ENCODE measurements at places on chromosomes 4 and X.

GRCh38 chr4:149047368-149047767 is 605.2 kb upstream of the NR3C2 start:
- DNase-seq: no peak

- no peak for DNase-seq
Measured at GRCh38 chr4:101104312-101105052, 242.8 kb downstream of the PPP3CA start.

GRCh38 chrX:39555431-39555830 is 542.3 kb downstream of the BCOR start:
- no peak for DNase-seq

DNA sequence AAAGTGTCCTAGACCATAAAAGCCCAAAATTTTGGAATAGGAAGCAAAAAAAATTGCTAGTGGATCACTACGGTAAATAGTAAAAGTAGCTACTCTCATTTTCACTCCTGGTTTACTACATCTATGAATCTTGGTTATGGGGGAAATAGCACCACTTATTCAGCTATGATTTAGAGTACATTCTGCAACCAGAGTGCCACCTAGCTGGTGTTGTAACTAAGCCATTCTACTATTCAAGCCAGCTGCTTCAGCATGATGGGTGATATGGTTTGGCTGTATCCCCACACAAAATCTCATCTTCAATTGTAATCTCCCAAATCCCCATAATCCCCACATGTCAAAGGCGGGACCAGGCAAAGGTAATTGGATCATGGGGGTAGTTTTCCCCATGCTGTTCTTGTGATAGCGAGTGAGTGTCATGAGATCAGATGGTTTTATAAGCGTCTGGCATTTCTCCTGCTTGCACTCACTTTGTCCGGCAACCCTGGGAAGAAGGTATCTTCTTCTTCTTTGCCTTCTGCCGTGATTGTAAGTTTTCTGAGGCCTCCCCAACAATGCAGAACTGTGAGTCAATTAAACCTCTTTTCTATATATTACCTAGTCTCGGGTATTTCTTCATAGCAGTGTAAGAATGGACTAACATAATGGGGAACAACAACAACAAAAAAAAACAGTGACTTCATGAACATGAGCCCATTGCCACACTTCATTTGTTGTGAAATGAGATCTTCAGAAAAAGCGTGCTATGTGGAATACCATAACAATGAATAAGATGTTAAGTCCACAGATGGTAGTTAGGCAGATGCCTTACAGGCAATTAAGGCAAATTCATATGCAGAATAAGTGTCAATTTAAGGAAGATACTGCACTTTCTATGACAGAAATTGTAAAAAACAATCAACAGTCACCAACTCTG is 280.1 kb downstream of the PABPC4L start:
- no peak for DNase-seq

- DNase-seq: no peak
Measured at GRCh38 chr4:7755561-7755960, 184.1 kb downstream of the AFAP1 start.

DNA sequence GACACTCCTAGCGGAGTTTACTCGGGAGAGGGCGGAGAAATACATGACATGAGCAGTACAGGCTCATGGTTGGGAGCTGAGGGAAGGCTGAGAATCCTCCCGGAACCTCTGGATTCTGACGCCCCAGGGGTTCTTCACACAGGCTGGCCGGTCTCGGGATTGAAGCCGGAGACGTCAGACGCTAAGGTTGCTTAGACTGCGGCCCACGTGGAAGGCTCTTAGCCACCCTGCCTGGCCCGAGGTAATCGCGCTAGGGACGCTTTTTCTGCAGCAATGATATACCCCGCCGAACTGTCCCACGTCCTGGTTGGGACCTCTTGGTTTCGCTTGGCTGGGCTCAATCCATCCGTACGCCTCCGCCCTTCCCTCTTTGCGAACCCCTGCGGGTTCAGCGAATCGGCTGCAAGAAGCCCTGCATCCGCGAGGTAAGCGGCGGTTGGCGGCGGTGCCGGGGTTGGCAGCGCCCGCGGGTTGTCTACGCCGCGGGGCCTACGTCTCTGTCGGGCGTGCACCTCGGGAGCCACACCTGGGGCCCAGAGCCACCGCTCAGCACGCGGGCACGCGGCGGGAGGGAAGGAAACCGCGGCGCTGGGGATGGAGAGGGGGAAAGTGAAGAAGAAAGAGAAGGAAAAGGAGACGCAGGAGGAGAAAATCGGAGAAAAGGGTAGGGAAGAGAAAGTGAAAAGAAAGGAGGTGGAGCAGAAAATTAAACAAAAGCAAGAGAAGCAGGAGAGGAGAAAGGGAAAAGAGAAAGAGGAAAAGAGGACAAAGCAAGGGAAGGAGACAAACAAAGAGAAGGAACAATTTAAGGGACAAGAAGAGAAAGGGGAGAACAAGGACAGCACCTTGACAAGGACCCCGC is at the start of gene ARL9:
TSS of gene ARL9 (plus strand) at position 523 of the 862 bp plus-strand sequence. CDS start at position 595, 72 bp downstream.
- DNase-seq: peak; percentile 20

GRCh38 chrX:23557070-23557469 is 110.2 kb upstream of the PRDX4 start:
- no peak for DNase-seq

DNA sequence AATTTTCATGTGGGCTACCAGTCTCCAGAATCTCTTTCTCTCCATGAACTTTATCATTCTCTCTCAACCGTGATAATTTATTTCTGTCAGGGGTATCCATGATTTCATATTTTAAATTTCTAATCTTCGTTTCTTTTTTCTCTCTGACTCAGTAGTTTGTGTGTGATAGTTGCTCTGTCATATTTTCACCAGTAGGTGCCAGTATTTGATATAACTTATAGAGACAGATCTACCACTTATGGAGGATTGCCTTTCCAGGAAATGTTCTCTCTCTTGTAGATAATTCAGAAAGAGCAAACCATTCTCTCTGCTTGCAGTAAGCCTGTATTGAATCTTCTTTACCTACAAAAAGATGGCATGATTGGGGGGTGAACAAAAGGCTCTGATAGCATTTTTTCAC is 79.3 kb upstream of the DYNLT3 start:
- no peak for DNase-seq

GRCh38 chr4:86117705-86118302 is 242.0 kb downstream of the MAPK10 start:
- no peak for DNase-seq

GRCh38 chr4:183977707-183978106 is 72.6 kb downstream of the STOX2 start:
- DNase-seq: no peak

DNA sequence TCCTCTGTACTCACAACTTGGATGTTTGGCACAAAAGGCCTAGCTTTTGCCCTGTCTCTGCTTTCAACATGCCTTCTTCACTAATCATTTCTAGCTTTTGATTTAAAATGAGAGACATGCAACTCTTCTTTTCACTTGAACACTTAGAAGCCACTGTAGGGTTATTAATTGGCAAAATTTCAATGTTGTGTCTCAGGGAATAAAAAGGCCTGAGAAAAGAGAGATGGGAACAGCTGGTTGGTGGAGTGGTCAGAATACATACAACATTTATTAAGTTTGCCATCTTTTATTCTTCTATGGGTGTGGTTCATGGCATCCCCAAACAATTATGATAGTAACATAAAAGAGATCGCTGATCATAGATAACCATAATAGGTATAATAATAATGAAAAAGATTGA is 114.3 kb downstream of the FBXW7 start:
- DNase-seq: no peak

- no peak for DNase-seq
Measured at GRCh38 chrX:105609530-105609929, 212.8 kb upstream of the NRK start.

GRCh38 chrX:38166478-38167083 is 54.1 kb downstream of the SRPX start:
- DNase-seq: no peak

GRCh38 chr4:57875829-57876392 is 765.7 kb upstream of the IGFBP7 start:
- no peak for DNase-seq

- DNase-seq: no peak
Measured at GRCh38 chr4:143443728-143444127, 69.8 kb upstream of the SMARCA5 start.

Measured in stimulated activated CD8-positive, alpha-beta memory T cell treated with anti-CD3 and anti-CD28 coated beads, Interleukin-4, amount 100 ng/mL, for 1 hour (primary cell).